Esophagus (tissue), 2 donors: ENCODE measurements at places on chromosomes 5 and 9. TPM values are rescaled to one million over a fixed set of nuclear protein-coding genes. Genes with fewer than 3 reads are reported as not detected.

WNK2 gene
- polyA plus RNA-seq = 3.4 TPM

EGFLAM gene
- 0.82 TPM for polyA plus RNA-seq

ANKRD18A gene
- polyA plus RNA-seq = 7.1 TPM

NDUFA8 gene
- polyA plus RNA-seq = 82.7 TPM

FCN2 gene
- polyA plus RNA-seq = 0.16 TPM

C9orf50 gene
- polyA plus RNA-seq = not detected
